ENCODE measurements at places on chromosomes 2 and 18.

DNA sequence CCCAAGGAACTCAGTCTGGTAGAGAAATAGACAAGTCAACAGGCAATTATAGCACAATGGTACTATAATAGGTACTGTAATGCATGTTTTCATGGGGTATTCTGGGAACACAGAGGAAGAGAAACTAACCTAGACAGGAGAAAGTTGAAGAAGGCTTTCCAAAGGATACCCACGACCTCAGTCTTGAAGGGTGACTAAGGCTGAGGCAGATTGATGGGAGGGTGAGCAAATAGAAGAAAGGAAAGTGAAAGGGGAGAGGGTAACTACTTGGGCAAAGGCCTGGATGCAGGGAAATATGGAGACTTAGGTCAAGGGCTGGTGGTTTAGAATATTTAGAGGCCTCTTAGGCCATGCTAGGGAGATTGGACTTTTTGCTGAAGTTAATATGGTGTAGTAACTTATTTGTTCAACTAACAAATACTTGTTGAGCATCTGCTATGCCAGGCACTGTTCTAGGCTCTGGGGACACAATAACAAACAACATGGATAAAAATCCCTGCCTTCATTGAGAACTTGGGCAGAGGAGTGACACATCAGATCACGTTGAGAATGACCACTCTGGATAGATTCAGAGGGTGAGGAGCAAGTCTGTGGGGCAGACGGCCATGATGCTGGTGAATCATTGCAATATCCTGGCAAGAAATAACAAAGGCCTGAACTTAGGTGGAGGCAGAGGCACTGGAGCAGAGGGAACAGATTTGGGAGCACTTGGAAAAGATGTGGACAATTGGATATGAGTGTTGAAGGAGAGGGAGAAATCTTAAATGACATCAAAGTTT, 56.4 kb downstream of the PLB1 start:
- DNase-seq: no peak

- DNase-seq: no peak
Observed at GRCh38 chr2:120620025-120620793, 115.5 kb upstream of the GLI2 start.

GRCh38 chr2:232382331-232383225, 4.0 kb downstream of the ALPP start:
- DNase-seq: no peak

DNA sequence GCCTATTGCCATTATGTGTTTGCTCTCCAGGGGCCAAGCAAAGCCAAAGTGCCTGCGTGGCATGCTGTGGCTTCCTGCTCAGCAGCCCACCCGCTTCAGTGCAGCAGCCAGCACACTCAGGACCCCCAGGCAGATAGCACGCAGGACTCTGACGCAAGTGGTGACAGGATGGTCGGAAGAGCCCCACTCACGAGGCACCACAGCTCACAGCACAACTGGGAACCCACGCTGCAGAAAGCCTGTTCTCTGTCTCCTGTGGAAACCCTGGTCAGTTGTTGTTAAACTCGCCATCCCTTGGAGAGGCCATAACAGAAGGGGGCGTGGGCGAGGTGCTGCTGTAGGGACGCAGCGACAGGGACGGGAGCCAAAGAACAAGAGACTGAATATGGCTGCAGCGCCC, 76.4 kb downstream of the HDAC4 start:
- no peak for DNase-seq

DNA sequence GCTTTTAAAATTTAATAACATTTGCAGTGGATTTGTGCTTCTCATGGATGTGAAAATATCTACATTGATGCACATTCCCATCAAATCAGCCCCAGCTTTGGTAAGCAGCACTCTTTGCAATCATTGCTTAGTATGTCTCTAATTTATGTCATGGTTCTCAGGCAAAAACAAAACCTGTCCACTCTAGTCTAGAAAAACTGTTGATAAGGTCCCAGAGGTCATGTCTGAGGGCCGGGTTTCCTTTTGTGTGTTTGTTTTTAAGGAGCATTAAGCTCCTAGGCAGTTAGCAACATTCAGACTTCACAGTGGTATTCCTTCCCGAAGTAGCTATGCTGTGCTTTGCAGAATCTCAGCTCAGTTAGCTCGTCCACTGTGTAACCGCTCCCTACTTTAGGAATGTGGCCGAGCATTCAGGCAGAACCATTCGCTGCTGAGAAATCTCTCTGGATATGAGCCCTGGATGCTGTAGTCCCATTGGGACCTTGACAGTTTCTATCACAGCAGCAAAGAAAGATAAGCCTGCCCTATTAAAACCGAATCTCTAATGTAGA, 4.0 kb downstream of the DIPK1C start:
- DNase-seq: peak; percentile 29

DNA sequence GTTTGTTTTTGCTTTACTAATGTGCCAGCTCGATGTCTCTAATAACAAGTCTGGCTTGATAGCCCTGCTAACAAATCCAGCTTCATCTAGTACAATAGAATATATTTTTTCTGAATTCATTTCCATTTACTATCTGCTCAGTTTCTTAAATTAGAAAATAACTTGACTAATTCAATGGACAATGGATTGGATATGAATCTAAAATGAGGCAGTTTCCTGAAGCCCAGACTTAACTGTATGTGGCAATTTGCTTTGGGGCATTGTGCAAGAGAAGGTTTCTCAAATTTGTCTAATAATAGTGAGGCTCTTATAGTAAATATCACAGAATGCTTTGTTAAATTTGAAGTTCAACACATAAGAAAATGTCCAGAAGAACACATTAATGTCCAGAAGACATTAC, 25.8 kb downstream of the CALCRL start:
- DNase-seq: no peak

DNA sequence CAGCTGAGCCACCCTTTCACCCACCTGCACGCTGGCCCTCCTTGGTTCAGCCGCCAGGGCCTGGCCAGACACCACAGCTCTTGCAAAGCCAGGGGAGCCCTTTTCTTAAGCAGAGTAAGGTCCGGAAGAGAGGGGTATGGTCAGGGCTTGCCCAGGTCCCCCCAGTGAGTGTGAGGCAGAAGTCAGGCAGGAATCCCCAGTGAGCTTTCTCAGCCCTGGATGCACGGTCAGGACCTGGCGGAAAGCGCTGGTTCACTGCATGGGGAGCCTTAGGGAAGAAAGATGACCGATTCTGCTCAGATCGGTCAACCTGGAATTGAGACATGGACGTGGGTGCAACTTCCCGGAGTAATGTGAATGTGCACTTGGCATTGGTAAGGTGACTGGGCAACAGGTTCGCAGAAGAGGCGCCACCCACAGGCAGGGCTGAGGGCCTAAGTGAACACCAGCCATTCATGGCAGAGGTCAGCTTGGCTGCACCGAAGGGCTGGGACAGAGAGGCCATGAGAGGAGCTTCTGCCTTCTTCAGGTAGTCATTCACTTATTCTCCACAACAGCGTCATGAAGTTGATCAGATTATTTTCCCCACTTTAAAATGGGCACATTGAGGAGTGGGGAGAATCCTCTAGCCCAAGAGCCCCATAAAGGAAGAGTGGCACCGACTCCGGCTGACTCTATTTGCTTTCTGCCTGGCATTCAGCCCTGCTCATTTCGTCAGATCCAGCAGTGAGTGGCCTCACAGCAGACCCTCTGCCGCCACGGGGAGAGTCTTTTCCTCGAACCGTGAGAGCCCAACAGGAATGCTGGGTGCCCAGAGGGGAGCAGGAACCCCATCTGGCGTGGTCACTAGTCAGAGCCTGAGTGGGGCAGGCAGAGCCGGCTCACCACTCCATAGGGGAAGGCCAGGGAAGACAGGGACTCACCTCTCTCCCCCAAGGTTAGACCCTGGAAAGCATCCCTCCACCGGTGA, 35.8 kb downstream of the SCTR start:
- DNase-seq: no peak

DNA sequence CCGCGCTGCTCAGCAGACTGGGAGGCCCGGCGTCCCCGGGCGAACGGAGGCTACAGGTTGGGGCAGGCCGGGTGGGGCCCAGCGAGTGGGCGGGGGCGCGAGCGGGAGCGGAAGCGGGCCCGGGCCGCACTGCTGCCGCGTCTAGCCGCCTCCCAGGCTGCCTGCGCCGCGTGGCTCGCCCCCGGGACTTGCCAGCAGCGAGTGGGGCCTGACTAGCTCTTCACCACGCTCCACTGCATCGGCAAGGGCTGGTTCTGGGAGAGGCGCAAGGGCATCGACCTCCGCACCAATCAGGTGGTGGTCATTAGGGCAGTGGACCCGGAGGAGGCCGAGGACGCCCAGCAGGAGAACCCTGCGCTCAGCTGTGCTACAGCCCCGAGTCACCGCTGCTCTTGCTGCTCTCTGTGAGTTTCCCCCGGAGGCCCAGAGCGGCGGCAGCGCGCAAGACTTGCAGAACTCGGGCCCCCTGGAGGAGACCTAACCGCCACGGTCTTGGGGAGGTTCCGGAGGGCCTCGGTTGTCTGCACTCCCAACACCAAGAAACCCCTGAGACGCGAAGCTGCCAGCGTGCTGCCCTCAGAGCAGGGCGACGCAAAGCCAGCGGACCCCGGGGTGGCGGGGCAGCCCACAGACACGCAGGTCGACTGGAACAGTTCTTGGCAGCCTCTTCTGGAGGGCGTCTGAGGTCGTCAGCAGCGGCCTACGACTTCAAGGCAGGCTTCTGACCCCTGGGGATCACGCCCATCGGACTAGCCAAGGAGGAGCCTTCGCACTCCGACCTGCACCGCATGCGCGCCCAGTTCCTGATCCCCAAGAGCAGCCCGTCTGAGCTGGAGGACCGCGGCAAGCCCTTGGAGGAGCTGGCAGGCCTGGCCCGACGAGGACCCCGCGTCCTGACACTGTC, 27.2 kb upstream of the PTPN2 start:
- no peak for DNase-seq

- no peak for DNase-seq
Observed at GRCh38 chr2:28463893-28464292, 32.0 kb upstream of the PLB1 start.

DNA sequence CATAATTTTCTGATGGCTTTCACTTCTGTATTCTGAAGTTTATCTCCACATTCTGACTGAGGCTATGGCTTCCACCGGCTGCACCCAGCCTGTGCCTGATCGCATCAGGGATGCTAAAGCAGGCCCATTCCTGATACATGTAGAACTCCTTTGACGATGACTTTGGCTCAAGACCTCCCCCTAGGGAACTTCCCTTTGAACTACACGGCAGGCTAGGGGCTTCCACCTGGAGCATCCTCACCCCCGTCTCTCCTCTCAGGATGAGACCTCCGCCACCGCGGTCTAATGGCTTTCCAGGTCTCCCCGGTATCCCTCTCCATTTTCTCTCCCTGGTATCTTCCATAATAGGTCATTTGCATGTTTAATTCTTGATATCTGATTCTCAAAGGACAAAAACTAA, 214.9 kb upstream of the CHST9 start:
- DNase-seq: no peak

GRCh38 chr2:46954951-46955571, 39.5 kb upstream of the MCFD2 start:
- no peak for DNase-seq

- no peak for DNase-seq
Observed at GRCh38 chr18:42030586-42031182, 75.7 kb downstream of the PIK3C3 start.

- no peak for DNase-seq
Observed at GRCh38 chr2:109563288-109563687, 50.5 kb downstream of the SEPTIN10 start.

DNA sequence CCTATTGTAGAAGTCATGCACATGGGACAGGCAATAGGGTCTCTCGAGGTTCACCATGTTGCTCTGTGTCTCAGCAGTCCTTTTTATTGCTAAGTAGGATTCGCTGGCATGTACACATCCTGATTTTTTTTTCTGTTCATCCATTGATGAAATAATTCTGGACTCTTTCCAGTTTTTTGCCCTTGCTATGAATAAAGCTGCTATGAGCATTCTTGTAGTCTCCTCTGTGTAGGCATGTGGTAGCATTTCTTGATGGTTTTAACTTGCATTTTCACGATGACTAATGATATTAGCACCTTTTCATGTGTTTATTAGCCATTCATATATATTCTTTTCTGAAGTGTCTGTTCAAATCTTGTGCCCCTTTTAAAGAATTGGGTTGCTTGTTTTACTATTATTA, 65.8 kb upstream of the EDAR start:
- DNase-seq: no peak

- DNase-seq: no peak
Observed at GRCh38 chr2:150292807-150293206, 194.7 kb downstream of the RND3 start.

DNA sequence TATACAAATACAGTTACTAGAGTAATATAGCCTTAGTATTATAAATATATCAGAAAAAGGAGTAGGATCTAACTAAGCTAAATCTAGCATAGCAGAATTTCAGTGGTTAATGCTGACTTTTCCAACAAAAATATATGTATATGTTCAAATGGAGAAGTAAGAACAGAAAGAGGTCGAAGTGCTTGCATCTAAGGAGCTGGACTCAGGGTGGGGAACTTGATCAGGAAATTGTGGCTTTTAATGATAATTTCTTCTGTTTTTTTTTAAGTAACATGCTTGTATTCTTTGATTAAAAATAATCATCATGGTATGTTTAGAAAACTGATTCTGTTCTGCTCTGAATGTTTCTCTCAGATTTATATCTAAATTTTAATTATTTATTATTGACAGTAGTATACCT, 327.1 kb downstream of the GALNT13 start:
- no peak for DNase-seq

- no peak for DNase-seq
Observed at GRCh38 chr2:48313036-48313877, 216.7 kb upstream of the STON1 start.

DNA sequence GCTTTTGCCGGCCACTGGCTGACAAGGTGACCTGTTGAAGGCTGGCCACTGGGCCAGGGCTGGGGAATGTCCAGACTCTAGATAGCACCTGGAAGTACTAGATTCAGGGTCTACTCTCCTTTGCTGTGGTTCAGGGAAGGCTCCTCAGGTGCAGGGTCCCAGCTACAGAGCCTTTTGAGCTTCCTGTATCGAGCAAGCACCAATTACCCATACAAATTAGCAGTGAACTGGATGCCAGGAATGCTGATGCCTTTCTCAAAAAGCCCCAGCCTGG, 213.4 kb downstream of the CYP26B1 start:
- no peak for DNase-seq

DNA sequence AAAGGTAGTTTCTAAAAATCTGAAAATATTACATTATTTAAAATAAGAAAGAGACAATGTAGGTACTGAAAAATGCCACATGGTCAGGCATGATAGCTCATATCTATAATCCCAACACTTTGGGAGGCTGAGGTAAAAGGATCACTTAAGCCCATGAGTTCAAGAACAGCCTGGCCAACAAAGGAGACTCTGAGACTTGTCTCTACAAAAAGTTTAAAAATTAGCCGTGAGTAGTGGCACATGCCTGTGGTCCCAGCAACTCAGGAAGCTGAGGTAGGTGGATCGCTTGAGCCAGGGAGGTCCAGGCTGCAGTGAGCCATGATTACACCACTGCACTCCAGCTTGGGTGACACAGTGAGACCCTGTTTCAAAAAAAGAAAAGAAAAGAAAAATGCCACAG, 21.8 kb downstream of the ATAD2B start:
- no peak for DNase-seq

DNA sequence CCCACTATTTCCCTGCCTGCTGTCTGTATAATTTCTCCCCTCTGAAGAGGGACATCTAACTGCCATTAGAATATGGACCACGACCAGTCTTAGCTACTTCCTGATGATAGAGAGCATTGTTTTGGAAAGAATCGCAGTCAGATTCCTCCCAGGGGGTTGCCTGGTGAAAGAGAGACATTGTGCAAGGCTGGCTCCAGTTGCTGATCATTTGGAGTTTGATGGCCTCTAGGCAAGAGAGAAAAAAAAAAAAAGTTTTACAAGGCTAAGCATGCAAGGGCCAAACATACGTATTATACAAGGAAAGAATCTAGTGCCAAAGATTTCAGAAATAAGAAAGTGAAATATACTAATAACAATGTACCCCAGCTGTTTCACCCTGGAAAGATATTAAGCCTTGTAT, 182.2 kb downstream of the CMPK2 start:
- DNase-seq: no peak

- DNase-seq: peak; percentile 37
Observed at GRCh38 chr2:218032336-218033171, 29.8 kb upstream of the TNS1 start.

Measured in mesothelial cell of epicardium (in vitro differentiated cells).